ENCODE measurements at places on chromosomes 13 and 19.

- DNase-seq, result no peak
Measured at GRCh38 chr13:98632961-98633360, 56.1 kb upstream of the STK24 start.

GRCh38 chr19:33621811-33622504 lies at the start of gene CHST8:
CHST8 (plus strand) TSS chr19:33621953; CDS start chr19:33689262, 67,309 bp downstream.
- DNase-seq, result peak; percentile 3

DNA sequence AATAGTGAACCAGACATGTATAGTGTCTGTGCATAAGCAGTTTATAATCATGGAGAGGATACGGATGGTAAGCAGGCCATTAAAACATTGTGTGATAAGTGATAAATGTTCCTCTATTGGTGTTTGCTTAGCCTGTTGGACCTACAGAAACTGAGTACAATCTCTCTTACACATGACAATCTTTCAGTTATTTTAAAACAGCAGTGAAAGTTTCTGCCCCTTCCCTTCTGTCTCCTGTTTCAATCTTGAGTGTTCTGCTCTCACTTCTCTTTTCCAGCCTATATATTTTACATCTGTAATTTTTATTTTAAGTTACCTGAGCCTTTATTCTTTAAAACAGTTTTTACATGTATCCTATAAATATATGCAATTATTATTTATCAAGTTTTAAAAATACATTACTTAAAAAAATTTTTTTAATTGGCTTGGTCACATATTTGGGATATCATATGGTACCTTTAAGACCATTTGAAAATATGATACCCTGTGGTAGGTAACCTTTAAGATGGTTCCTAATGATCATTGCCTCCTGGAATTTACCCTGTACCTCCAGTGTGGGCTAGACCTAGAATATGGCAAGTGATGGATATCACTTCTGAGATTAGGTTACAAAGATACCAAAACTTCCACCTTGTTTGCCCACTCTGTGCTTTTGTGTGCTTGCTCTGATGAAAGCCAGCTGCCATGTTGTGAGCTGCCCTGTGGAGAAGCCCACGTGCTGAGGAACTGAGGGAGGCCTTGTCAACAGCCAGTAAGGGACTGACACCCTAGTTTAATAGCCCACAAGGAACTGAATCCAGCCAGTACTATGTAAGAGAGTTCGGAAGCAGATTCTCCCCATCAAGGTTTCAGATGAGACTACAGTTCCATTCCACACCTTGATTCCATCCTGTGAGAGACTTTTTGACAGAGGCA lies 99.3 kb downstream of the DHRS12 start:
- no peak for DNase-seq

DNA sequence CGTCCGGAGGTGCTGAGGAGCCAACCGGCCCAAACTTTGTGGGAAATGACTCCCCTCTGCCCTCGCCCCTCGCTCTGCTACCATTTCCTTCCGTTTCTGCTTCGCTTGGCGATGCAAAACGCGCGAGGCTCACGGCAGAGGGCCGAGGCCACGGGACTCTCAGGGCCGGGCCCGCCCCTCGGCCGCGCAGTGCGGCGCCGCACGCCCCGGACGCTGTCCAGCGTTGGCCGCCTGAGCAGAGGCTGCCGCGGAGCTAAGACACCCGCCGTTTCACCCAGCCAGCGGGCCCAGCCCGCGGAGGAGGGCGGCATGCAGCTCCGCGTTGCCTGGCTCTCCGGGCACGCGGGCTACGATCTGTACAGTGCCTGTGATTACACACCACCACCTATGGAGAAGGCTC lies 2.1 kb upstream of the ZNF578 start:
- no peak for DNase-seq

DNA sequence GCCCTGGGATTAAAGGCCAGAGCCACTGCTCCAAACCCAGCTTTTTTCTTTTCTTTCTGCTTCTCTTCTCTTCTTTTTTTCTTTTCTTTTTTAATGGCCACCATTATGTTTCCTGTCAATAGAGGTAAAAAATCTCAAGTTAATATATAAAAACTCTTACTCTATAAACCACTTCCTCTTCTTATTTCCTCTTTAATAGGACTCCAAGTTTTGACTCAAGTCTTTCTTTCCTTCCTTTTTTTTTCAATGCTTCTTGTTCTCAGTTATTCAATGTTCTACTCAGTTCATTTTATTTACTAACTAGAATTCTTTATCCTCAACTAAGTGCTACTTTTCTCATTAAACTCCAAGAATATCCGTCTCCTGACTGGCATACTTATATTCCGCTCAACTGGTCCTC lies 27.1 kb upstream of the MYCBP2 start:
- DNase-seq, result no peak

DNA sequence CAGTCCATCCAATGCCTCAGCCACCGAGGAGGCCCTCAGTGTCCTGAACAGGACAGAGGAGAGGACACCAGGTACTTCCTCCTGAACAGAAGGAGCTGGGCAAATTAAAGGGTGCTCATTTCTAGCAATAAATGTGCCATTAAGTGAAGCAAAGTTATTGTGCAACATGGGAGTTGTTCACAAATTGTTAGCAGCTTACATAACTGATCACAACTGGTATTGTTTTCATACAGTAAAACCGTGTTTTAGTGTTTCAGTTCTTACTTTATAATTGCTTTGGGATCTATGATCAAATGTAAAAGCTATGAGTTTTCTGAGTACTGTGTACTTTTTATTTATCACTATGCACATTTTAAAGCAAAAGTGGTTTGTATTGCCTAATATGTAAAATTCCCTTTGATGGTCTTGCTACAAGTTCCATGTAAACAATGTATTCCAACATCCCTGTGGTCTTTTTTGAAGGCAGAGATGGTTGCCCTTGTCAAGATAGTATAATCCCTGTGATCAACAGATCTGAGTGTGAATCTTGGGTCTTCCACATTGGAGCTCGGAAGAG lies 263.1 kb downstream of the FGF14 start:
- no peak for DNase-seq

DNA sequence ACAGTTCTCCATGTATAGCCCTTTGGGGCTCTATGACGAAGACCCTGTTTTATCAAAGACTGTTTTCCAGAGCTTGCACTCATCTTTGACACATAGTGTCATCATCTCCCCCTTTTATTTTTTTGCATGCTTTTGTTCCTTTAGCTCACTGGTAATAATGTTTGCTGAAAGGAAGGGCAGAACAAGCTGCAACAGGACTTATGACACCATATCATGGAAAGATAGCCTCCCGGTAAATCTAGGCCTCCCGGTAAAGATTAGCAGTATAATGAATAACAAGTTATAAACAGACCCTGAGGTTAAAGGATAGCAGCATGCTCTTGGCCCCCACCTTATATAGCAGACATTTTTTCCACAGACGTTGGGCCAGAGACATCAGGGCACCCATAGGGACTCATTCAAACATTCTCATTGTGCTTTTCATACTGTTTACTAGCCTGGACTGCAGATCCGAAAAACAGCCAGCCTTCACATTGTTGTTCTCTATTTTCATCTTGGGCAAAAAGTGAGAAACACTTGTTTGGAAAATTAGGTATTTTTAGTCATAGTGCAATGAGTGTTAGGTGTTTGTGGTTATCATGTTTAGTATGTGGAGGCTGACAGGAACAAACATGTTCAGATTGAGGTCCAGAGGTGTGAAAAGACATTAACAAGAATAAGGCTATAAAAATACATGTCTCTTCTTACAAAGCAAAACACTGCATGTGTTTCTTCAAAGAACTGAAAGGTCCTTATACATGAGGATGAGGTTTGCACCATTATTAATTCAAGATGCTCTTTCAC lies 136.9 kb upstream of the SPRY2 start:
- DNase-seq, result no peak

- DNase-seq, result peak; percentile 75
Measured at GRCh38 chr19:19061506-19061905, 2.3 kb upstream of the SLC25A42 start.

DNA sequence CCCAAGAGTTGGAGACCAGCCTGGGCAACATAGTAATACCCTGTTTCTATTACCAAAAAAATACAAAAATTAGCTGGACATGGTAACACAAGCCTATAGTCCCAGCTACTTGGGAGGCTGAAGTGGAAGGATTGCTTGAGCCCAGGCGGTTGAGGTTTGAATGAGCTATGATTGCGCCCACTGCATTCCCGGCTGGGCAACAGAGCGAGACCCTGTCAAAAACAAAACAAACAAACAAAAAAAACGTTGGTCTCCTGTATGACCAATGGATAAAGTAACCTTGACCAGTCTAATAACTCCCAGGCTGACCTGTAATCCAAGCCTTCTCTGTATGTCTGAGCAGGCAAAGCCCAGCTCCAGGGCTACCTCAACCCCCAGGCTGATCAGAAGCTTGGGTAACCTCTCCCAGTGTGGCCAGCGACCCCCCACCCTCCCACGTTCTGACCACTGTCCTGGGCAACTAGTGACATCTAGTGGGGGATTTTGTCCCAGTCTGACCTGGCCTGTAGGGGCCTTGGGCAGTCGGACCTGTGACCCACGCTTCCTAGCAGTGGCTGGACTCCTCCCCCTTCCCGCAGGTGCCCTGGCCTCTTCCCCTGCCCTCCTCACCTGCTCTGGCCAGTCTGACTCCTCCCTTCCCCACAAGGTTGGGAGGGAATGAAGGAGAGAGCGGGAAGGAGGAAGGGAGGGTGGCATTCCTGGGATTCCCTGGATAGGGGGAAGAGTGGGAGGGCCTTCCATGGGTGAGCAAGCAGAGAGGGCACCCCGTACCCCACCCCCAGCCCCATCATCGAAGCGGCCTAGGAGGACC lies 1.0 kb upstream of the BCAM start:
- peak; percentile 60 for DNase-seq

DNA sequence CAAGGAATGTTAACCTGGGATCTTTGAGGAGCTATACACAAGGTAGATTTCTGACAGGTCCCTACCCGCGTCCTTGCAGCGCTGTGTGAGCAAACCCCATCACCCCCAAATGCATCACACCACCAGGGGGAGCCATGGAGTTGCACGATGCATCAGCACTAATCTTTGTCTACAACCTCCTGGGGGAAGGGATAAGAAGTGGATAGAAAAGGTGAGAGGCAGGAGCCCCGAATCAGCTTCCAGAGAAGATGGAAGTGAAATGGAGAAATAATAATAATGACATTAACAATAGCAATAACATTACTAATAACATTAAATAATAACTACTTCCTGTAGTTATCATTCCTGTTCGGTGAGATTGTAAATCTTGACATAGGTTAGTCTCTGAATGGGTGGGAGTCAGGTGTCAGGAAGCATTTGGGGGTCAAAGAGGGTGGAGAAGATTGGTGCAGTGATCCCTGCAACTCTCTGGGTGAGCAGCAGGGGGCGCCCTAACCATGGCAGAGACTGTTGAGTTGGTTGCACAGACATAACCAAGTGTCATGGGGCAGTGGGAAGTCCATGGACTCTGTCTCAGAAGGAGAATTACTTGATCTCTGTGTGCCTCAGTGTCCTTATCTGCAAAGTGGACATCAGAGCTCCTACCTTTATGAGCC lies 16.5 kb downstream of the SIGLEC7 start:
- DNase-seq, result no peak

GRCh38 chr19:41944336-41944735 lies 14.8 kb downstream of the RABAC1 start:
- no peak for DNase-seq

DNA sequence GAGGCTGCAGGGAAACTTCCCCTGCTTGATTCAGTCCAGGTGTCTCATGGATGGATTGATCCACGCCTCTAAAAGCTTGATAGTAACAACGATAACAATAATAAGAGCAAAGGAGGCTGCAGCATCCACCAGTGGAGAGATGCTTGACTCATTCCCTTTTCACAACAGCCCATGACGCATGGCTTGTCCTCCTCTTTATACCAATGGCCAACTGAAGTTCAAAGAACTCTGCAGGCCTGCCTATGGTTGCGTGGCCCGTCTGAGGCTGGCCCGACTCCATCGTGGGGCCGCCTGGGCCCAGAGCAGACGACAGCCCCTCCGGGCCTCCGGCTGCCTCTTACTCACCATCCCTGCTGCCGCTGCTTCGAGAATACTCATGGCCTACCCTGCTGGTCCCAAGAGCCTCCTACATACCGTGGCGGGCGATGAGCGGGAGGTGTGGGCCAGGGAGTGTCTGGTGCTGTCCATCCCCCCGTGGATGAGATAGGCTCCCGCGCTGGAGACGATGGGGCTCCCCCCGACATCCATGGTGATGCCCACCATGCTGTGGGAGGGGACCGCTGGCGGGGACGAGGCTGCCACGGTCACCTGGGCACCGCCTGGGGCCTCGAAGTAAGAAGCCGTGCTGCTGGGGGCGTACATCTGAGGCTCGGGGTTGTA lies 61.8 kb upstream of the RANBP3 start:
- no peak for DNase-seq

GRCh38 chr13:78764665-78765064 lies 105.7 kb upstream of the OBI1 start:
- DNase-seq, result no peak

GRCh38 chr13:114064450-114065140 lies 67.8 kb downstream of the RASA3 start:
- DNase-seq, result no peak

DNA sequence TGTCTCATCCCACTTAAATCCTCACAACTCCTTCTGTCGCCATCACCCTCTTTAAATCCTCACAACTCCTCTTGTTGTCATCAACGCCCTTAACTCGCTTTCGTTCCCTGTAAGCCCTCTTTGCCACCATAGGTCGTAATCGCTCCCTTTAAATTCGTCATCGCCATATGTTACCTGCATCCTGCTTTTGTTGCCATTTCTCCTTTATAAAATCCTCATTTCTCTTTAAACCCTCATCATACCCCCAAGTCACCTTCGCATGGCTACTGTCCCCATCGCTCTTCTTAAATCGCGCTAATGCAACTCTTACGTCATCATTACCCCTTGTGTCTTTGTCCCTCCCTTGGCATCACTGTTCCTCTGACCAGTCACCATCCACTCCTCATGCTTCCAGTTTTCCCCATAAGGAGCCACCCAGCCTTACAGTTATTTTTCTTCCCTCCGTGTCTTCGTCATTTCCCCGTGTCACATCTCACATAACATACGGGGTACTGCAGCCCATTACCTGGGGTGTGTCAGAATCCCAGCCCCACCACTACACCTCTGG lies 539 bp downstream of the PLD3 start:
- peak; percentile 8 for DNase-seq

DNA sequence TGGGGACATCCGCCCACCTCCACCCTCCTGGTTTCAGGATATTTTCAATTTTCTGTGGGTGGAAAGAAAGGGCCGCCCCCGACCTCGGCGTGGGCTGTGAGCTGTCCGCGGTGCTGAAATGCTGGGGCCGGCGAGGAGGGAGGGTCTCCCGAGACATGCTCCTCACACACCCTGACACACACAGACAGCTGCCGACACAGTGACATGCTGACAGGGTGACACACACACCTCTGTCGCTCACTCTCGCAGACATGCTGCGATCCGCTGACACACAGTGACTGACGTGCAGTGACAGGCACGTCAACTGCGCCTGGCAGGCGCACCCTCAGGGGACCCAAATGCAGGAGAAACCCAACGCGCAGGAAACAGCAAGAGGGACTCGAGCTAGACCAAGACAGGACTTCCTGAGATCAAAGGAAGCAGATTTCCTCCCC lies 25.1 kb upstream of the MEIS3 start:
- DNase-seq, result no peak

GRCh38 chr13:79336966-79337365 lies 69.1 kb downstream of the RBM26 start:
- DNase-seq, result no peak

GRCh38 chr13:100148422-100148821 lies 59.5 kb downstream of the PCCA start:
- DNase-seq, result no peak
